ENCODE measurements at places on chromosomes 5 and 9.
A peak's percentile ranks its signal among the peaks of the same experiment; 100 is the strongest.

- no peak for DNase-seq
These were observed 112.5 kb downstream of the HMHB1 start for GRCh38 chr5:143924311-143924978.

- no peak for DNase-seq
These were observed 817.8 kb downstream of the MTRR start for GRCh38 chr5:8686707-8687106.

GRCh38 chr9:116333254-116333653 is 179.7 kb downstream of the PAPPA start:
- no peak for DNase-seq

DNA sequence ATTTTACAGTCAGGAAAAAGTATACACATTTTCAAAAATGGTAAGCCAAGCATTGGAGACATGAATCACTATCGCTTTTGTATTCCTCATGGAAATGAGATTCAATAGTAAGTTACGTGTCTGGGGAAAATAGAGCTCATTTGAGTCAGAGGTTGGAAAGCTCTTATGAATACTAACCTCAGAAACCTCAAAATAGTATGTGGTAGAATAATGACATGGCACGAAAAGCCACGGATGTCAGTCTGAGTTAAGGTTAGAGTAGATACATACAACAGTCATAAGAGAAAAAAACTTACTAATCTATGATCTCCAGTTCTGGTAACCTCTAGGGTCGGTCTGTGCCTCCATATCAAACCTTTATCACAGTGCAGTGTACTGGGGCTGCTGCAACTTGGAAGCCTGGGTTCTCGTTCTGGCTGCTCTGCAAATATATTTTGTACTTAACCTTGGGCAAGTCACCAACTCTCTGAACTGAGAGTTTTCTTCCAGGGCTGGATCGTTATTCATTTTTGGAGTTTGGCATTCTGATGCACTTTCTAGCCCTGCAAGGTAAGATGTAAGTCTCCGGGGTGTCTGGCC is 31.8 kb downstream of the MAP1B start:
- DNase-seq, result no peak

GRCh38 chr5:158802941-158803341 is 296.8 kb downstream of the EBF1 start:
- no peak for DNase-seq

- DNase-seq, result no peak
These were observed 380.1 kb upstream of the PRR16 start for GRCh38 chr5:120083851-120084542.

- no peak for DNase-seq
These were observed 40.2 kb downstream of the SPEF2 start for GRCh38 chr5:35657877-35658276.

DNA sequence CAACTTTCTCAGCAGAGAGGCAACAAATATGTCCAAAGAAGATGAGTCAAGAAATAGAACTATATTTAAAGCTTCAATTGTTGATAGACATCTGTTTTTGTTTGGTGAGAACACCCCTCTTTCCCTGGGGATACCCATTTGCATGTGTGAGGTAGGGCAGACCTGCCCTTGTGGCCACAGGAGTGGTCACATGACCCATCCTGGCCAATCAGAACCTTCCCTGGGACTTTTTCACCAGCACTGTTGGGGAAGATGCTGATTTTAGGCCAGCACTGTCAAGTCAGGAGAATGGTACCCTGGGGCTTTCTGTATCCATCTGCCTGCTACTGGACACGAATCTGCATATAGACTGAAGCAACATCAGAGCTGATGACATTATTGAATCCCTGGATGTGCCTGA is 211.2 kb downstream of the CDK5RAP2 start:
- DNase-seq, result no peak

GRCh38 chr9:85430659-85431338 is 311.0 kb downstream of the AGTPBP1 start:
- DNase-seq, result no peak

DNA sequence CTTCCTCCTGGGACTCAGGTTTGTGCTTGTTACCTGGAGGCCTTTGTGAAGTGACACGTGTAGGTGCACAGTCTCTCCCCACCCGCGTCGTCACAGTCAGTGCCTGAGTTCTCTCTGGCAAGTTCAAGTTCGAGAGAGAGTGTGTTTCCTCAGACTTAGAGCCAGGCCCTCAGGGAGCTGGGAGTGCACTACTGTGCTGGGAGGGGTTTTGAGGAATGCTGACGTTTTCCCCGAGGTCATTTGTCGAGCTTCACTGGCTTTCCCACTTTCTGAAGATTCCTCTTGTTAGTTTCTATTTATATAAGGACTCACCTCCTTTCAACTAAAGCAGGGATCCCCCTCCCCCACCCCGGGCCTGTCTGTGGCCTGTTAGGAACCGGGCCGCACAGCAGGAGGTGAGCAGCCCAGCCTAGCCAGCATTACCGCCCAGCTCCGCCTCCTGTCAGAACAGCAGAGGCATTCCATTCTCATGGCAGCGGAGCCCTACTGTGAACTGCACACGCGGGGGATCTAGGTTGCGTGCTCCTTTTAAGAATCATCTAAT is 209.2 kb downstream of the DIRAS2 start:
- DNase-seq, result no peak

DNA sequence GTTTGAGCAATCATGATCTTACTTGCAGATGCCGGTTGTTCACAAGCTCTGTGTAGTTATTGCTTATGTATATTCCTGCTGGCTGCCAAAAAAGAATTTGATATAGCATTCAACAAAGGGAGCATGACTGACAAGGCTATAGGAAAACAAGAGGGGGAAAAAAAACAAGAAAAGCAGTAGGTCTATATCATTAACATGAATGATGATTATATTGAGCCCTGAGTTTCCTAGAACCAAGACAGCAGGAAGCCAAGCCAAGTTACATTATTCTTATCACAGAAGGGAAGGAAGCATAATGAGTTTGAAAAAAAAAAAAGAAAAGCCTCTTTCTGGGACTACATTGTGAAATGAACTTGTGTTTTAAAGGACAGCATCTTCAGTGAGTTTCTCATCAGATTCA is 41.0 kb downstream of the TSTD2 start:
- DNase-seq, result no peak

GRCh38 chr9:85004818-85005413 is 335.4 kb downstream of the NTRK2 start:
- DNase-seq, result no peak

GRCh38 chr5:157026789-157027424 is 32.0 kb downstream of the HAVCR1 start:
- no peak for DNase-seq

DNA sequence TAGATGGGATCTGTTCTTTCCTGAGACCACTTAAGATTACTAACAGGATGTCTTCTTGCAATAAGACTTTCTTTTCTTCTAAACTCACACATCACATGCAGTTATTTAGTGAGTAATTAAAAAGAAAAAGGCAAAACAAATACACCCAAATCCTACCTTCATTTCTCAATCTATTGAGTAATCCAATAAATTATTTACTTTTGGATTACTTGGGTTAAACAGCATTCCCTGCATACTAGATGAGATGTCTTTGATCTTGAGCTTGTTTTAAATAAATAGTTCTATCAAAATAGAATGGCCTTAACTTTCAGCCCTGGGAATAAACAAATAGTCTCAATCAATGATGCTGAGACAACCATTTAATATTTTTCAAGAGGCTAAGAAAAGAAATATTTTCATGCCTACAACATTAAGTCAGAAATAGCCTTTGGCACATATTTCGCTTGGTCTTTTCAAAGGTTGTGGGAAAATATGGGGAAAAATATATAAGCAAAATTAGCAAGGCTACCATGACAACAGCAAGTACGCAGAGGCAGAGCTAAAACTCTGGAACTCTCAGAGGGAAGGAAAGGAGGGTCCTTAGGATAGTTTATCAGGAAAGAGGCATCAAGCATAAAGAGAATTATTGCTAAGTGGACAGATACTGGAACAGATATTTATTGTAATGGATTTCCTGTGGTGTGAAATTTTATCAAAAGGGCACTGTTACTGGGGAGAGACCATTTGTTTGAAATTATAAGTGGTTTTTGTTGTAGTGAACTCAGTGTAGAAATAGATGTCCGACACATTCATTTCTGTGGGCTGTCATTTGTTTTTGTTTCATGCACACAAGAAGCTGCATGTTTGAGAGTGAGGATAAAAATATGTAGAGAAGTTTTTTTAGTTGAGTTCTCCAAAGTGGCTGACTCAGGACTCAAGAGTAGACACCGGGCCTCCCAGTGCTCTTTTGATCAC is 70.2 kb upstream of the CDH6 start:
- DNase-seq, result no peak

- no peak for DNase-seq
These were observed 30.8 kb downstream of the ARHGAP26 start for GRCh38 chr5:142800776-142801494.

DNA sequence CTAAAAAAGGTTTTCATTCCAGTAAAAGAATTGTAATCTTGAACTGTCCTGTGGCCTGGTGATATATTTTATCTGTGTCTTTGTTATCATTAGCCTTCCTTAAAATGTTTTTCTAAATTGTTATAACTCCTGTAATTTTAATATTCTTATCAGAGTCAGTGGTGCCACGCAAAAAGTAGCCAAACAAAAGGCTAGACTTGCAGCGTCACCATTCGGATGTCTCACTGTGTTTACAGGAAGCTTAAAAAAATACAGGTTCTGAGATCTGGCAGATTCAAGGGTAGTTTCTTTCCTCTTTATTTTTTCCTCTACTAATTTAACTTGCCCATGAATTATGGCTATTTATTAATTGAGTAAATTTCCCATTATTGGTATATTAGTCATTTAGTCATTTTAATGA is 362.3 kb downstream of the MAT2B start:
- DNase-seq, result no peak

- no peak for DNase-seq
These were observed 187.9 kb downstream of the FER start for GRCh38 chr5:108935611-108936010.

GRCh38 chr9:136562746-136563495 is 17.1 kb upstream of the NOTCH1 start:
- no peak for DNase-seq

DNA sequence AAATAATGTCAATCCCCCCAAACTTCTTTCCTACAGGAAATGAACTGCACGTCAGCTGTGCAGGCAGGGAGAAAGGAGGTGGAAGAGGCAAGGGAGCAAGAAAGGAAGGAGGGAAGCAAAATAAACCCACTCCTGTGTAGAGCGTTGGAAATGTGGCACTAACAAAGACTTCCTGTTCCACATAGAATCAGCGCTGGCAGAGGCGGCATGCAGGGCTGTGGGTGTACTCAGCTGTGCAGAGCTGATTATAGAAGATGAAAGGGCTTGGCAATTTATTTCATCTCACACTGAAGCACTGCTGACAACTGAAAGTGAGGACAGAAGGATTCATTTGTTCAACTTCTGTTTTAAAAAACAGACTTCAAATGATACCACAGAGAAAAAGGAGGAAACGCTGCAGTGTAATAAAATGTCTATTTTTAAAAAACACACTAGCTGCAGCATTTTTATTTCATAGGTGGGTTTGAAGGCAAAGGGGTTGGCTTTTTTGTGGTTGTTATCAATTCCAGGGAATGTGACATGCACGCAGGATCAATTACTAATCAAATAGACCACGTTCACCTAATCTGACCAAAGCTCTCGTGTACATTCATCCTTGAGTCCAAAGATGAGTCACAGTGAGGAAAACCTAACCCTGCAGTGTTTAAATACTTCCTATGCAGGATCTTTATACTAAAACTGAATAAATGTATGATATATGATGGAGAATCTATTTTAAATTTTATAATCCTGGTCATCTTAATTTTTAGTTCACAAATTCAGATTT is 583.5 kb downstream of the ZNF608 start:
- DNase-seq, result no peak

DNA sequence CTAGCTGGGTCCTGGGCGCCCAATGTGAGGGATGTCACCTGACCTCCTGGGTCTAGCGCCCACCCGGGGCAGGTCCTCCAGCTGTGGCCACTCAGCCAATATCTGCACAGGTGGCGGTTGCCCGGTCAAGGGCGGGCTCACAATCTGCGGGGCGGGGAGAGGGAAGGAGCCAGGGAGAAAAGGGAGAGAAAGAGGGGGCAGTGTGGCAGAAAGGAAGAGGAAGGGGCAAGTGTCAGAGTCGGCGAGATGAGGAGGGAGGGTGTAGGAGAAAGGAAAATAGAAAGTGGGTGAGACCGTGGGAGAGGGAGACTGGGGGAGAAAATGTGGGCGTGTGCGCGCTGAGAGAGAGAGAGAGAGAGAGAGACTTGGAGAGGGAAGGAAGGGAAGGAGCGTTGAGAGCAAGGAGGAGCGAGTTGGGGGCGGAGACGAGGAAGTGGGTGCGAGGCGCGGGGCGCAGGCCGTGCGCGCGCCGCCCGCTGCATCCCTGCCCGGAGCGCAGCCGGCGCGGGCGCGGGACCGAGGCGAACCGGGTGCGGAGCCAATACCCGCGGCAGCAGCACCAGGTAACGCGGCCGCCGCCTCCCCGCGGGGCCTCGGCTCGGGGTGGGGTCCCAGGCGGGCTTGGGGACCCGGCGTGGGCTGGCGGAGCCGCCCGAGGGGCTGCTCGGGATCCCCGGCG is at the start of gene HRH2:
Gene HRH2 (plus strand): TSS at position 479 of the 679 bp plus-strand sequence. CDS start 25,163 bp downstream, outside the sequence.
- DNase-seq, result peak; percentile 54

DNA sequence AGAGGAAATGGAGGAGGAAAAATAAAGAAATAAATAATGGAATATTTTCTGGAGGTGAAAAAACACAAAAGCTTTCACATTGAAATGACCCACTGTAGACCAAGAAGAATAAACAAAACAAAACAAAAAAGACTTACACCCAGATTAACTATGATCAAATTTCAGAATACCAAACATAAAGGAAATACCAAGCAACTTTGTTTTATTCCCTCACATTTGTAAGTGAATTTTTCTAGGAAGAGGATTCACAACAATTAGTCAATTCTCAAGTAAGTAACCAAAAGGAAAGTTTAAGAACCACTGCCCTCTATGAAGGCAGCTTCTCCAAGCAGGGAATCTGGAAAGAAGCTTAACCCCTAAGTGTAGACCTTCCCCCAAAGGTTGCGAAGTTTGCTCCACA is 29.6 kb upstream of the B4GALT1 start:
- no peak for DNase-seq

GRCh38 chr5:41420492-41421067 is 89.8 kb downstream of the PLCXD3 start:
- DNase-seq, result no peak

GRCh38 chr5:40399349-40399748 is 280.4 kb upstream of the PTGER4 start:
- DNase-seq, result no peak

- no peak for DNase-seq
These were observed 465.0 kb downstream of the MTRR start for GRCh38 chr5:8333977-8334376.

DNA sequence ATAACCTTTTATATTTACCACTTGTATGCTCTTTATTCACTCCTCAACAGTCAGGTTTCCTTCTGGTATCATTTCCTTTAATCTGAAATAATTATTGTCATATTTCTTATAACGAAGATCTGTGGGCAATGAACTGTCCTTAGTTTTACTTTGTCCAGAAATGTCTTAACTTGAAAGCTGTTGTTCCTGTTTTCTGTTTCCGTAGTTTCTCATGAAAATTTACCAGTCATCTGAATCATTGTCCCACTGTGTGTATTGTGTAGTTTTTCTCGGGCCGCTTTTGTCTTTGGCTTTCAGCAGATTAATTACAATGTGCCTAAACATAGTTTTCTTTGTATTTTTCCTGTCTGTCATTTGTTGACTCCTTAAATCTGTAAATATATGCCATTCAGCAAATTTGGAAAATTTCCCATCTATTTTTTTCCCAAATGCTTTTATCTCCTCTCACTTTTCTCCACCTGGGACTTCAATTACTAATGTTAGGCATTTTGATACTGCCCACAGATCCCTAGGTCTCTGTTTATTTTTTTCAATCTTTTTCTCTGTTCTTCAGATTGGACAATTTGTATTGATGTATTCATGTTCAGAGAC is 74.9 kb downstream of the PDE8B start:
- DNase-seq, result no peak
